ENCODE measurements at places on chromosomes 2 and 18.

GRCh38 chr2:239241431-239241960, 159.3 kb downstream of the HDAC4 start:
- DNase-seq, result no peak

DNA sequence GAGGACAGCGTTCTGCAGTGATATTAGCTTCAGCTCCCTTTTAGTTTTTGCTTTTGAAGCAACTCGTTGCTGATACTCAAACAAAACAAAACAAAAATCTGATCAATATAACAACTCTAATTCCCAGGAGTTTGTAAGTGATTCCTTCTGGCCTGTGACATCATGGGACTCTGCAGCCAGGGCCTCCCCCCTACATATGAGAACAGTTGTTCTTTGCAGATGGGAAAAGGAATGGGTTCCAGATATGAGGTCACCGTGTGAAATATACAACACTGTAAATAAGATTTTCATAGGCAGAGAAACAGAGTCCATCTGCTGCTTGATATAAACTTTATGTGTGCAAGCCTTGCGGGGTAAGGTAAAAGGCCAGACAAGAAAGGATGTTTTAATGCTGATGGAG, 56.7 kb downstream of the DIS3L2 start:
- no peak for DNase-seq

- DNase-seq, result no peak
Measured at GRCh38 chr18:49460976-49461601, 644 bp upstream of the DYM start.

- no peak for DNase-seq
Measured at GRCh38 chr2:134253804-134254203, at the start of gene MGAT5. Gene MGAT5, plus strand, starts transcription at chr2:134254072. Its CDS starts 332 bp downstream, at chr2:134254404.

- DNase-seq, result no peak
Measured at GRCh38 chr2:200617156-200618053, 31.6 kb downstream of the AOX1 start.

GRCh38 chr2:12498704-12499103, 218.0 kb upstream of the TRIB2 start:
- no peak for DNase-seq

DNA sequence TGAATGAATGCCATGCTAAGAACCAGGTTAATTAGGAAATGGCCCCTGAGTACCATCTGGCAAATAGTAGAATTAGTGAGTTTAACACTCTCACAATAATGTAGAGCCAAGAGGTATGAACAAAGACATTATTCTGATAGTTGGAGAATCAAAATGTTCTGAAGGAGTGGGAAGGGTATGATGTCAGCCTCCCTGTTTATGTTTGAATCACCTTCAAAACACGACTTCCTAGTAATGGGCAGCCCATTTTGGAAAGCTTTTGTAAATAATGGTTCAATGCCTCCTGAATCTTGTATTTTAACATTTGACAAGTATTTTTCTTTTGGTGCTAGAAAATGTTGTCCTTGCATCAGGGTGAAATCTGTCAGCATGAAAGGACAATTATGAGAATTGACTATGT, 108.3 kb downstream of the DSEL start:
- no peak for DNase-seq

- no peak for DNase-seq
Measured at GRCh38 chr2:172339371-172340010, 87.9 kb upstream of the ITGA6 start.

GRCh38 chr2:165952741-165953211, 800 bp downstream of the TTC21B start:
- peak; percentile 56 for DNase-seq

- DNase-seq, result no peak
Measured at GRCh38 chr2:241248289-241248688, 59.8 kb downstream of the ANO7 start.

GRCh38 chr2:234368861-234369261, 128.0 kb downstream of the ARL4C start:
- no peak for DNase-seq

GRCh38 chr2:12504443-12504842, 212.3 kb upstream of the TRIB2 start:
- DNase-seq, result no peak

GRCh38 chr2:97699765-97700444, 13.5 kb upstream of the ZAP70 start:
- no peak for DNase-seq

- DNase-seq, result no peak
Measured at GRCh38 chr2:205775097-205775877, 93.0 kb downstream of the NRP2 start.

DNA sequence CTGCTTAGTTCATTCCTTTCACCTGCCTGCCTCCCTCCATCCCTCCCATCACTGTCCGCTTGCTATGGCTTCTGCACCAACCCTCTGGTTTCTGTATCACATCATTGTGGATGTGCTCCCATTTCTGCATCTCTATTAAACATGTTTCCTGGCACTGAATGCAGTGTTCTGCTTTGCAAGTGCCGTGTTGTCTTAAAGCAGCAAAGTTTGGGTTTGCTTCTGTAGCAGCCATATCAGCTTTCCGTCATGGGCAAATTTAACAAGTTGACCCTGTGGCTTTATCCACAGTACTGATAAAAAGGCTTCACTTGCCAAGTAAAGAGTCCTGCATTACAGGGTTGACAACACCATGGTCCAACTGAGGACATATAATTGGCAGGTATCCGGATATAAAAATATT, 165.5 kb downstream of the PTGR3 start:
- no peak for DNase-seq

DNA sequence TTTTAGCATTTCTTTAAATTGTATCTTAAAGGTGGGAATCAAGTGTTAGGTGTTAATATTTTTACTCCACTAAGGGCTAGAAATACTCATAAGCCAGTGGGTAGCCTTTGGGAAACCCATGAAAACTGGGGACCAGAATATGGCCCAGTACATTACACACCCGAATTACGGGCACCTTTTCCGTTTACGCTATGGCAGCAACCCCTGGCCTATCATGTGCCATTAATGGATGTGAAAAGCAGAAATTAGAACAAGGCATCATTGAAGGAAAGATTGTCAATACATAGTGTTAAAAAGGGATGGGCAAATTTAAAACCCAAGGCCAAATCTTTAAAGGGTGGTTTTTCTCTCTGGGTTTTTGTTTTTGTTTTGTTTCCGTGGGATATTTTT, 781 bp downstream of the FARP2 start:
- DNase-seq, result no peak

DNA sequence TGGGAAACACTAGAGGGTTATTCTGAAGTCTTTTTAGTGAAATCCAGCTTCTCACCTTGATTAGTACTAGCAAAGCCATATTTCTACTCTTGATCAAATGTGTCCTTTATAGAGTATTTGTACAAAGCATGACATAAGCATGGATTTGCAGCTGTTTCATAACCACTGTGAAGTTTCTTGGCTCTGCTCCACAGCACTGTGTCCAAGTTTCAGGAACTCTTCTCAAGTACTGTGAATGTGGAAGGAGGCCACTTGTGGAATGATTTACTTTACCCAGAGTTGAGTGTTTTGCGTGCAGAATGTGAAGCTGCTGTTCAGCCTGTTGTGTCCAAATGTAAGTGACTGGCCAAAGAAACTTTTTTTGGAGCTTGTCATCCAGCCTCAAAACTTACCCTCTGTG, 16.2 kb upstream of the MAPRE2 start:
- no peak for DNase-seq

DNA sequence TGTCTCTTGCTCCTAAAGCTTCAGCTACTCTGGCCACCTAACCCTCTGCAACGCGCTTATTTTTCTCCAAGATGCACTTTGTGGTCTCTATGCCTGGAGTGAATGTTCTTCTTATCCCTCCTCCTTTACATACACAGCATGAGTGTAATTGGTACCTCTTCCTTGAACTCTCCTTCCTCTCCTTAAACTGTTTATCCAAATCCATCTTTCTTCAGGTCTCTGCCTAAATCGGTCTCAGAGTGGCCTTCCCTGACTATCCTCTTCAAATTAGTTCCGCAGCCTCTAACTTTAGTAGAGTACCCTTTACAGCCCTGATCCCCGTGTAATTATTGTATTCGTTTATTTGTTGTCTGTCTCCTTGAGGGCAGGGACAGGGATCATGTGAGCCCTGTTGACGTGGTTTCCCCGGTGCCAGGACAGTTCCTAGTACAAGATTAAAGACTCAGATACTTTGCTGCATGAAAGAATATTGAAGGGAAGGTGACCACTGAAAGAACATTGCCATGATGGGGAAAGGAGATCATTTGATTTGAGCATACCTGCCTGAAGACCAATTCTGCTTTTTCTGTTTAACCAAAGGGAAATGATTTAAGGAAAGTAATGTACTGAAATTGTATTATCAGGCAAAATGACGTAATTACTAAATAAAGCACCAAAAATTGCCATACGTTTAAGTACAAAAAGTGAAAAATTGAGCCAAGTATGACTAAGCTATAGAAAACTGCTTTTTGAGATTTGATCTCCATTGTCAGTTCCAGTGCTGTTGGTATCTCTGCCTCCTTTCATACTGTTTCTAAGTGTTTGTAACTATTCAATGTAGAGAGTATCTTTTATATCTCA, 1.2 kb downstream of the CNOT9 start:
- no peak for DNase-seq

GRCh38 chr2:134261398-134262131, 7.7 kb downstream of the MGAT5 start:
- no peak for DNase-seq

GRCh38 chr18:2881840-2882195, 35.0 kb downstream of the EMILIN2 start:
- no peak for DNase-seq

DNA sequence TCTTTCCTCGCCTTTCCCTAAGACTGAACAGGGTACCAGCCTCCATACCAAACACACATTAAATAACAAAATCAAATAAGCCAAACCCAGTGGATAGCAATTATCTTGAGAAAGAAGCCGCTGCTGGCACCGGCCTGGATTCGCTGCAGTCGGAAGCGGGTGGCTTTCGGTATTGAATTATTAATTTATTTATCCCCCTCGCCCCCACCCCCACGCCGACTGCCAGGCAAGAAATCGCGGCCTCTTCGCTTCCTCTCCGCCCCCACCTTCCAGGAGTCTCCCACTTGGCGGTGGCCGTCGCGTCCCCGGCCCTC, 370 bp upstream of the ZNF804A start:
- peak; percentile 49 for DNase-seq

DNA sequence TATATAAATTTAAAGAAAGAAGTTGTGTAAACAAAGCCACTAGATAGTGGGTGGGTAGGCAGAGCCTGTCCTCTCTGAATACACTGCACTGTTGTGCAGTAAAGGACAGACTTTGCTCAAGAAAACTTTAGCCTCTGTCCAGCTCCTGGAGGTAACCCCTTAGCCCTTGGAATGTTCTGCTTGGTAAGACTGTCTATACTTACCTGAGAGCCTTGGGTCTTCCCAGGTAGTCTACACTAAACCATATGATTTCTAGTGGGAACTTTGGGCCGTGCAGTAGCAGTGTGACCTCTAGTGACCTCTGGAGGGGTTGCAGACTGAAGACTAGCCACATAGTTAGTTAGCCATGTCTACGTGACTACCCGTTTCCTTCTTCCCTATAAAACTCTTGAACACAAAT, 678.3 kb upstream of the NRXN1 start:
- DNase-seq, result peak; percentile 25

GRCh38 chr18:2396162-2396505, 175.2 kb downstream of the METTL4 start:
- no peak for DNase-seq

DNA sequence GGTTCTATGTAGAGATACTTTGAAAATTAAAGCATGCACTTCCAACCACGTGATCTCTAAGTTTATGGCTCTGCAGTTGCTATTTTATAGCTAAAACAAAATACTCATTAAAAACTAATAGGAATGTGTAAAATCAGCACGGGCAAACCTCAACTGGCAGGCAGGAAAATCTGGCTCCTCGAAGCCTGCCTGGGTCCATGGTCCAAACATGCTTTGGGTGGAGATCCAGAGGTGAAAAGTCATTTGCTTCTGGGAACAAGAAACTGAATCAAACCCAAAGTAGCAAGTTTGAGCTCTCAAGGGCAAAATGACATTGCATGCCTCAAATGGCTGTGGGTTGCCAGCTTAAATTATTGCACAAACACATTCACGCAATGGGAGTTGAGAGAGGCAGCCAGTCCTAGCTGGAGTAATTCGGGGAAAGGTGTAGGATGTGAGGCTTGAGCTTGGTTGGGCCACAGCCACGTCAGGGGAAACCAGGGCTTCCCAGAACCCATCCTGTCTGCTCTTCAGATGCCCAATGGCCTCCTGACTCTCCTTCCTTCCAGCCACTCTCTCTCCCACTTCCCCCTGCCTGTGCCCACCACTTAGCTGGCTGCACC, 75.2 kb upstream of the LCLAT1 start:
- no peak for DNase-seq

DNA sequence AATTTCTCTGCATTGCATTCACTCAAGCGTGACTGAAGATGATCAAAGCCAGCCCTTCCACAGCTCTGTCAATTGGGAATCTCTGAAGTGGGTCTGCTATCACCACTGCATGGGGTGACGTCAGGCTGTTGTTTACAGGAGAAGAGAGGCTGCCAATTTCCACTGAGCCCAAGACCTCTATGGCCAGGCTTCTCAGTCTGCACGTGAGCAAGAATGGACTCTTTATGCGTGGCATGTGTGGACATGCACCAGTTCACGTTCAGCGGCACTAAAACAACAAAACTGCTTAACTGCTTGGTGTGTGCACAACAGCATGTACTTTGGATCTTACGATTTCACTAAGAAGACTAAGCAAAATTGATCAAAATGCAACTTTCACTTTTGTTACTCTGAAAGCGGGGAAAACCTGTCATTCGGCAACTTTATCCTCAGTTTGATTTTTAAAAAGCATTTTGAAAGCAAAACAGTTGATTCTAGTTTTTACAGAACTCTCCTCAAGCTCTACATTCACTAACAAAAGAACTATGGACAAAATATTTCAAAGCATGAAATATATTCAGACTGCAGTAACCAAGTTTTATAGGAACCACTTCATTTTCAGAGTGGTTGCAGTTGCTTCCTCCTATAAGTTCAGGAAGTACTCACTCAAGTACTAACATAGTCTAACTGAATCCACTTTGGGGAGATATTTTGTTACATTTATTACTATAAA, 77.0 kb upstream of the SERTAD2 start:
- DNase-seq, result no peak

DNA sequence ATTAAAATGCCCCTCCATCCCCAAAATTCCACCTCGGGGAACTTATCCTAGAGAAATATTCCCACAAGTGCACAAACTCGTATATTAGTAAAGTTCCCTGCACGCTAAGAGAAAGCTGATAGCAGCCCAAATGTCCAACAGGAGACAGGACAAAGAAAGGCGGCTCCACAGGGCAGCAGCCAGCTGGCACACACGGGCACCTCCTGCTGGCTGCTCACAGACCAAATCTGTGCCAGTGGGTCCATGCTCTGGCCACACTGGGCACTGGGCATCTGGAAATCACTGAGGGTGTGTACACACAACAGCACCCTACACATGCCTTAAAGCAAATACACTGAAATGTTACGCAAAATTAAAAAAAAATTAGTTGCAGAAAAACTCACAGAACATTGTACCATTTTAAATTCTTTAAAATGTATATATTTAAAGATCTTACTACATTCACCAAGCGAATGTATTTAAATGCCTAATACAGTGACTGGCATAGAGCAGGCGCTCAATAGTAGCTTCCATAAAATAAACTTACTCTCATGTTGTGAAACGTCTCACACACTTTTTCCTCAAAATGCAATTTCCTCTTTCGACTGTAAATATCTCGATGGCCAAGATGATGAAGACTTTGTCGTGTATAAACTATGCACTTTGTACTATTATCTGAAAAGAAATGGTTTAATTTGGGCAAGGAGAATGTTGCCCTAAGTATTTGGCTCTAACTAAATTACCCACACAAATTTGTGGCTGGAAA, 19.4 kb downstream of the ZNF516 start:
- no peak for DNase-seq

Measured in KG1 (cell line).